ENCODE measurements at places on chromosomes 7 and 10.

DNA sequence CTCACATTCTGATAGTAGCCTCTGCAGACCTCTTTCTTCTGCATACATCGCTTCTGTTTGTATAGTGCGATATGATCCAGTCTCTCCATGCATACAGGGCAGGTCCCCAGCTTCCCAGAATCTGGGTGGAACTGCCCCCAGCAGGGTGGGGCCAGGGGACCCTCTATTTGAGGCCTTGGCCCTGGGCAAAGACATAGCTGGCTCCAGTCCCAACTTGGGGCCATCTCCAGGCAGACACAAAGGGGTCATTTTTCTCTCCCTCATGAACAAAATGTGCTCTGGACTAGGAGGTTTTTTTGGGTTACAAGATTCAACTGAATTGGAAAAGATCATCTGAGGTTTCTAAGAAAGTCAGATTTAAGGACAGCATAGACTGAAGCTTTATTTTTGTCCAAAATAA, 21.1 kb upstream of the HSPA12A start:
- DNase-seq = no peak

DNA sequence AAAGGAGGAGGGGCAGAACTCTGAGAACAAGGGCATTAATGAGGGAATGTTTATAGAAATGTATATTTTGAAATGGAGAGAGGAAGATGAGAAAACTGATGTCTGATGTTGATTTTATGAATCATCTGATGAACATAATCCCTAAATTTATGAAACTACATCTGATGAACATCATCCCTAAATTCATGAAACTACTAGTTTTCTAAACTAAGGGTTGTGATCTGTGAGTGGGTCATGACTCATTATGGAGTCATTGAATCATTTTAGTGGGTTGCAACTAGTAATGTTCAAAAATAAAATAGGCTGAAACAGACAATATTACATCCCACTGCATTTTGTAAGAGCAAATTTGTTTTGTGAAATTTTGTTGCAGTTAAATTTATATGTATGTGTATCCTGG, 442.6 kb upstream of the TEX47 start:
- DNase-seq = no peak

GRCh38 chr7:76426246-76426645, 1.5 kb downstream of the ZP3 start:
- no peak for DNase-seq

GRCh38 chr7:24899161-24899560, 80.8 kb downstream of the OSBPL3 start:
- DNase-seq = no peak

DNA sequence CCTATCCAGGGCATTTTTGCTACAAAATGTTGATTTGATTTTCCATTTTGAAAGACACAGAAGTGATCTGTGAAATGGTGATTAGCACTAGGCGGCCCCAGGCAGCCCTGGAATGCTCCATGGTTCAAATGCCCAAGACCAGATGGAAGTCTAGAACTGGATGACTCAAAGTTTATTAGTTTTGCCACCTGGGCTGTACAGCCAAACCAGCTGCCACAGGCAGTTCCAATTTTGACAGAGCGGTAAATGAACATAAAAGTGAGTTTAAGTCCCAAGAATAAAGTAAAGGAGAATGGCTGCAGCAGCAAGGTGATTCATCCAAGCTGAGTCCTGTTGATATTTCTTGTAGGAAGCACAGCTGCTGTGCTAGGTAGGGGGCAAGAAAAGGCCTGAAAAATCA, 180.5 kb downstream of the SUGCT start:
- DNase-seq = no peak

DNA sequence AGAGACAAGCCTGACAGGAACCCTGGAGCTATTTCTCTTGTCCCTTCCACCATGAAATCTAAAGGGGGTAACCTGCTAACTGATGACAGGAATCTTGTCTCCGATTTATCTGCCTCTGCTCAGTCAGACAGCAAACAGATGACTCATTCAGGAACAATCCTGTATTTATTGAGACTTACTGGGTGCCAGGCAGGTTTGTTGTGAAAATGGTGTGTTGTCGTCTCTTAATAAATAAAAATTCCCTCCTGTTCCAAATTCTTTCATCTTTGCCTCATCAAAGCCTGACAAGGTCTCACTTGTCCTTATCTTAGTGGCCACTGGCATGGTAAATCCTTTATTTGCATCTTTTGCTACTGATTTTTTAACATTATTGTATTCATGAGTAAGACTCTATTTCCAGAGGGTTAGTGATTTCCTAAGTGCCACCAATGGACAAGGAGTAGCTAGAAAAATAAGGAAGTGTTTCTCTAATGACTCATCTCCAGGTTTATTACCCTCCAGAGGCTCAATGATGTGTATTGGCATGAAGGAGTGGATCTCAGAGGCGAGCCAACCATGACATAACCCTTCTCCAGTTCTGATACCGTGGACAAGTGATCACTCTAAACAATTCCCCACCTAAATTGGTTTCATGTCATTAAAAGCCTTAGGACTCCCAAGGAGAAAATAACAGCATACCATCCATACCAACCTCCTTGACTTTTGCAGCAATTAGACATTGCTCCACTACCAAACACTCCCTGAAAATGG, 724.0 kb downstream of the GRID1 start:
- DNase-seq = no peak

DNA sequence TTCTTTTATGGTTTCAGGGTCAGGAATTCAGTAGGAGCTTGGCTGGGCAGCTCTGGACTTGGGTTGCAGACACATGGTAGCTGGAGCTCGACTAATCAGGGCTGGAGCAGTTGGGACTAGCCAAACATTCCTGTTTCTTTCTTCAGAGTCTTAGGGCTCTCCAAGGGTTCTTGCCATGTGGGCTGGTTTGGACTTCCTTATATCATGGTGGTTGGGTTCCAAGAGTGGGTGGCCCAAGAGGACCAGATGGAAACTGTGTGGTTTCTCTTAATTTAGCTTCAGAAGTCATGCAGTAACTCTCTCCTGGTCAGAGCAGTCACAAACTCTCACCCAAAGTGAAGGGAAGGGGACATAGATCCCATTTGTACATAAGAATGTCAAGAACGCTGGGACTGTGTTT, 270.1 kb upstream of the FZD1 start:
- no peak for DNase-seq

- no peak for DNase-seq
Observed at GRCh38 chr7:84822941-84823510, 363.8 kb downstream of the SEMA3D start.

GRCh38 chr10:69684020-69684980, 54.3 kb downstream of the FAM241B start:
- DNase-seq = no peak

- no peak for DNase-seq
Observed at GRCh38 chr10:68992636-68993440, 4.2 kb downstream of the KIFBP start.

DNA sequence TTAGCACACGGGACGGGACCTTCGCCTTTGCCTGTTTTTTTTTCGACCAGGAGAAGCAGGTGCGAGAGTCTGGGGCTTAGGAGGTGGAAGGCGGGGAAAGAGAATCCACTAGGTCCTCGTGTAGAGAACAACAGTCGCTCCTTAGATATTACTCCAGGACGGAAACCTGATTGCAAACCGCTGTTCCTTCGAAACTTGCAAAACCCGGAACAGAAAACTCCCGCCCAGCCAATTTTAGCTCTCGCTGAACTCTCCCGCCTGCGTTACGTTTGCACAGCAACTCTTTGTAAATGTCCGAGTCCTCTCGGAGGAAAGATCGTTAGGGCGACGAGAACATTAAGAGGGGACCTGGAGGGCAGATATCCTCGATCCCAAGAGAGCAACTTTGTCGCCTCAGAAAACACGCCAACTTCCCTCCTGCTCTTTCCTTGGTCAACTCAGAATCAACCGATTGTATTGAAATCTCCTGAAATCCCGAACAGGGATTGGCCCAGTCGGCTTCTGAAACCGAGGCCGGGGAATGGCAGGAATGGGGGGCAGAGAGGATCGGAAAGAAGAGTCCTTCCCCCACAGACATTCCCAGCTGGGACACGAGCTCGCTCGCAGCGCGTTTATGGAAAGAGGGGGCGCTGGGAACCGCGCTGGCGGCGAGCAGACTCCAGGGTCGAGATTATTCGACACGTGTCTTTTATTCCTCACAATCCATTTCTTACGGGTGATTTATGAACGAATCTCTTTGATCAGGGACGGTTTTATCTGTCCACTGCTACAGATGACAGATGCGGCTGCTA, 9.9 kb downstream of the TWIST1 start:
- no peak for DNase-seq

DNA sequence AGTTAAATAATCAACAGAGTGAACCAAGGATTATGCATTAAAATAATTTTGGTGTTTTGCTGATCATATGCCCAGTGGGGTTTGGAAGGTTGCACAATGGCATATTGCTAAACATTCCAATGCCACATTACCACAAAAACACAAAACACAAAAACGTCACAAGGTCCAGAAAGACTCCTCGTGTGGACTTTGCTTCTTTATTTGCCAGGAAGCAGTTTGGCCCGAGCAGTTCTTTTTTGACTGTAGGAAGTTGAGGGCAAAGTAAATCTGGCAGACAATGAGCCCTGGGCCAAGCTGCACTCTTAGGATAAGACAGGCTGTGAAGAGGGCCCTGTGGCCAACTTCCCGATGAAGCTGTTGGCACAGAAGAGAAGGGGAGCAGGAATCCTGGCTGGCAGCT, 39.2 kb upstream of the SLC35B4 start:
- DNase-seq = no peak

DNA sequence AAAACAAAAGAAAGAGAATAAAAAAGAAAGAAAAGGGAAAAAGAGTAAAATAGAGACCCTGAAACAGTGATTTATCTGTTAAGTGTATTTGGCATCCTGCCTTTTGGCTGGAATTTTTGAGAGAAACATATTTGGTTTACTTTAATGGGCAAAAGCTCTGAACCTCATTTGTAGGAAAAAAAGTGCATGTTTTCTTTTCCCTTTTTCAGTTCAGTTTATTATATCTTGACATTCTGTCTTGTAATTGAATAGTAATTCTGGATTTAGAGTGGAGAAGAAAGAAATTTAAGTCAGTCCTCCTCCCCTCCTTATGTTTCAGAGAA, 69.5 kb downstream of the ARID5B start:
- no peak for DNase-seq

DNA sequence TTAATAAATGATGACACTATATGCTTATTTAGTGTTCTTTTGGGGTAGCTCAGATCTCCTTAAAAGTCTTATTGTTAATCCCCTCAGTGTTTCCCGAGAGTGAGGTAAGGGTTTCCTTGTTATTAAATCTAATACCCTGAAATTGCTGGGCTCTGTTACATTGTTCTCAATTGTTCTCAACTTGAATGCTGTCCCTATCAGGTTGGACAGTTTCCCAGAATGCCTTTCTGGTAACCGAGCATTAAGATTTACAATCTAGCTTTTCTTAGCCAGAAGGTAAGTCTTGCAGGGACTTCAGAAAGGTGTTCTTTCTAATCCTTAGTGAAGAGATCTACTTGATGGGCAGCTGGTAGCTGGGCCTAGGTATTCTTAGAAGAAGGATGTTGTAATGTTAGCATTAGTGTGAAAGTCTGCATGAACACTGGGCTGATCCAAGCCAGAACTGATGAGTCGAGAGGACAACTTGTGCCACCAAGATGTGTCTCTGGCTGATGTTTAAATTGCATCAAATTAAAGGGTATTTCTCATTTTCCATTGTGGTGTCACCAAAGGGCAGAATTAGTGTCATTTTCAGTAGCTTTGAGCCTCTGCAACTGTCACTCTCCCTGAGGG, 89.9 kb downstream of the SND1 start:
- DNase-seq = no peak

GRCh38 chr7:46233585-46234329, 312.7 kb upstream of the IGFBP3 start:
- DNase-seq = no peak

DNA sequence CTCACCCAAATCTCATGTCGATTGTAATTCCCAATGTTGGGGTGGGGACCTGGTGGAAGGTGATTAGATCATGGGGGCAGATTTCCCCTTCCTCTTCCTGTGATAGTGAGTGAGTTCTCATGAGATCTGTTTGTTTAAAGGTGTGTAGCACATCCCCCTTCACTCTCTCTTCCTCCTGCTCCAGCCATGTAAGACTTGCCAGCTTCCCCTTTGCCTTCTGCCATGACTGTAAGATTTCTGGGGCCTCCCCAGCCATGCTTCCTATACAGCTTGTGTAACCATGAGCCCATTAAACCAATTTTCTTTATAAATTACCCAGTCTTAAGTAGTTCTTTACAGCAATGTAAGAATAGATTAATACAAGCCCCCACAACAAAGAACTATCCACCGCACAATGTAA, 109.9 kb upstream of the JAZF1 start:
- no peak for DNase-seq

DNA sequence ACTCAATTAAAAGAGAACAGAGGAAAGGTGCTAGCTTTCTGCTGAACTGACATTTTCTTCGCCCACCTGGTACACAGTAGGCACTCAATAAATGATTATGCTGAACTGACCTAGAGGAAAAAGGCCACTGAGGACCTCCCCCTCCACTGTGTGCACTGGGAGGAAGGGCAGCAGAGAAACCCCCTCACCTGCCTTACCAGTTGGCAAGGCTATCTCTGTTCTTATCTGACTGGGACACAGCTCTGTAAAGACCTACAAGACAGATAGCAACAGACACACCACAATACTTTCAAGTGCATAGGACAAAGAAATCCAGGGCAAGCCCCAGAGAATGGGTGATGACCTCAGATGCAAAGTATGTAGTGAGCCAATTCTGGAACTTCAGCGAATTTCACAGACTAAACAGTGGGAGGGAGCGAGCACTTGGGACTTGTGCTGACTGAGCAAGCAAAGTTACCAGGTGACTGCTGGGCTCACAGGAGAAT, 30.4 kb downstream of the PDLIM1 start:
- no peak for DNase-seq

- DNase-seq = no peak
Observed at GRCh38 chr10:69891057-69891617, 89.4 kb downstream of the COL13A1 start.

GRCh38 chr10:43223056-43223455, 43.8 kb downstream of the RASGEF1A start:
- DNase-seq = no peak

DNA sequence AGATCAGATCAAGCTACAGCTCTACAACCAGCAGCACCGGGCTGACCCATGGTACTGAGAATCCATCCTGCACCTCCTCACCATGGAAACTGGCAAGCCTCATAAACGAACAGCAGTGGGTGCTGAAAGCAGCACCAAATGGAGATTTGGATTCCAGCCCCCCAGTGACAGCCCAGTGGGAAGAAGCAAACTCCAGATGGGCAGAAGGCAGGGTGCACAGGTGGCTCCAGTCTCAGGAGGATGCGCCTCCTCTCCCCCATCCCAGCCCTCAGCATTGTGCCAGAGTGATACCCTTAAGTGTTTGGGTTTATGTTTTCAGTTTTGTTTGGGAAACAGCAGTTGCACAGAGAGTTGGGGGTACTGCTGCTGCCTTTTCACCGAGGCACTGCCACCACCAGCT, 20.6 kb upstream of the SMO start:
- DNase-seq = no peak
